Left kidney (tissue), 8 donors: ENCODE measurements at places on chromosomes 7 and 10. TPM values are rescaled to one million over a fixed set of nuclear protein-coding genes. Genes with fewer than 3 reads are reported as not detected.

Gene ANXA8
- polyA plus RNA-seq: 0.38 TPM

Gene CDH23
- polyA plus RNA-seq: 0.90 TPM

Gene CTAGE8
- 12.3 TPM for polyA plus RNA-seq

Gene STMP1
- 76.5 TPM for polyA plus RNA-seq

Gene ABCC2
- 15.2 TPM for polyA plus RNA-seq

Gene LRRC4
- 5.8 TPM for polyA plus RNA-seq

Gene MBL2
- polyA plus RNA-seq: not detected

Gene SPDYE5
- 7.3 TPM for polyA plus RNA-seq

Gene FRAT1
- polyA plus RNA-seq: 2.5 TPM

Gene CALCR
- polyA plus RNA-seq: 1.0 TPM

Gene SLC26A4
- 3.7 TPM for polyA plus RNA-seq

Gene CACNA2D1
- 33.9 TPM for polyA plus RNA-seq

Gene WNT2
- 0.93 TPM for polyA plus RNA-seq

Gene EN2
- 0.03 TPM for polyA plus RNA-seq

Gene ZSWIM8
- 116 TPM for polyA plus RNA-seq

Gene CACNB2
- polyA plus RNA-seq: 5.8 TPM

Gene MCM10
- 17.1 TPM for polyA plus RNA-seq

Gene CUL2
- 48.4 TPM for polyA plus RNA-seq

Gene ARMC10
- polyA plus RNA-seq: 68.2 TPM

Gene UTF1
- not detected for polyA plus RNA-seq

Gene SLC18A3
- polyA plus RNA-seq: not detected

Gene SFRP5
- 0.07 TPM for polyA plus RNA-seq
